Activated T-helper 1 cell treated with anti-CD3 and anti-CD28 coated beads, Interleukin-2, amount 50 U/mL, for 16 hours (primary cell): ENCODE measurements at places on chromosomes 6 and 20.

GRCh38 chr6:150503041-150503440 lies 96.6 kb upstream of the PLEKHG1 start:
- no peak for DNase-seq

GRCh38 chr20:10647471-10647870 lies 26.3 kb downstream of the JAG1 start:
- no peak for DNase-seq

GRCh38 chr20:32113591-32114260 lies 4.2 kb downstream of the TM9SF4 start:
- DNase-seq = no peak

- no peak for DNase-seq
Observed at GRCh38 chr6:83432636-83433035, 1.8 kb upstream of the ME1 start.

DNA sequence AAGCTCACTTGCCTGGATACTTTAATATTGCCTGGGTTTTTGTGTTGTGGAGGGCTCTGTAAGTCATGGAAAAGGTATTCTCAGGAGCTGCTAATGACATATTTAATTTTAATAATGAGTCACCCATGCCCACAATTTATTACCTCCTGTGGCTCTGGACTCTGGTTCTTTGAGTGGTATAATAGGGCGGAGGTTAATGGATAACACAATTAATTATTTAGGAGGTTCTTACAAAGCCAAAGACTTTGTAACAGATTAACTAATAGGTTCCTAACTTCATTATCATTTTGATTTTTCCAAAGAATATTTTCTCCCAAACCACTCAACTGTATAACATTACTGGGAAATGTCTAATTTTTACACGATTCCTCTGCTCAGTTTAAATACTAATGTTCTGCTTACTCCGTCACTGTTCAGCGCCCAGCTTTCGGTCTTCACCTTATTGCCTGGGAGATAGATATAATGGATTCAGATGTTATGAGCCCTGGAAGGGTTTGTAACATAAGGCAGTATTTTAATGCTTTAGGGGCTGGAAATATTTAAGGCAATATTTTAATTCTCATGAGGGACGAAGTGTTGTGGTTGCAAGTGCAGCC lies 29.4 kb downstream of the PHACTR3 start:
- DNase-seq = no peak

DNA sequence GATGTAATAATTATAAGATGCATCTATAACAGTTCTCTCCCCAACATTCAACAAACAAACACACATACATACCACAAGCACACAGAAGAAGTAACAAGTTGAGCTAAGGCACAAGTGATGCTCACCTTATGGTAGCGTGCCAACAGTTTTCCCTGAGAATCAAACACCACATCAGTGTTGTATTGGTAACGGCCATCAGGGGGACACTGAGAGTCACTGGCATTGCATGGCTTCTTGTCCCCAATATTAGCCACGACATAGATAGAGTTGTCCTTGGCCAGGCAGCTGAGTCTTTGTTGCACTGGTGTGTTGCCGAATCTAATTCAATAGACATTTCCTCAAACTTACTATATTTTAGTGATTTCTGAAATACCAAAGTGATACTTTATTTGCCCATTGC lies 14.8 kb upstream of the VNN1 start:
- no peak for DNase-seq

- DNase-seq = no peak
Observed at GRCh38 chr20:62123450-62124118, 1.3 kb downstream of the LSM14B start.

DNA sequence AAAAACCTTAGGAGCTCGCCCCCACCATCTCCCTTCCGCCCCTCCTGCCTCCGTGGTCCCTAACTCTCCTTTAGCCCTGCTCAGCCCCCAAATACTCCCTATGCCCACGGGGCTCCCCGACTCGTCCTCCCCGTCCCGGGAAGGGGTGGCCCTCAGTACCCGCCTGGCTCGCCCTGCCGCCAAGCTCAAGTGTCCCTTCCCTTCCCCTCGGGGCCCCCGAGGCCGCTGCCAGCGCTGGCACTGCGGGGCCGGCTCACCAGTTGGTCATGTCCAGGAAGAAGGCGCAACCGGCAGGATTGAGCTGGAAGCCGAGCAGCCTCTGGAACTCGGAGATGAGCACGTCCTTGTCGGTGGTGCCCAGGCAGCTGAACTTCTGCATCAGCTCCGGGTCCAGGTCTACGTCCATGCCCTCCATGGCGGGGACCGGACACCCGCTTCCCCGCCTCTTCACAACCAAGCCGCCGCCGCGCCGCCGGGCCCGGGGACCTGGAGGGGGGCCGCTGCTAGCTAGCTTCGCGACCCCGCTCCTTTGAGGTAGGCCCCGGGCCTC lies 303 bp downstream of the ILRUN start:
- DNase-seq = no peak

DNA sequence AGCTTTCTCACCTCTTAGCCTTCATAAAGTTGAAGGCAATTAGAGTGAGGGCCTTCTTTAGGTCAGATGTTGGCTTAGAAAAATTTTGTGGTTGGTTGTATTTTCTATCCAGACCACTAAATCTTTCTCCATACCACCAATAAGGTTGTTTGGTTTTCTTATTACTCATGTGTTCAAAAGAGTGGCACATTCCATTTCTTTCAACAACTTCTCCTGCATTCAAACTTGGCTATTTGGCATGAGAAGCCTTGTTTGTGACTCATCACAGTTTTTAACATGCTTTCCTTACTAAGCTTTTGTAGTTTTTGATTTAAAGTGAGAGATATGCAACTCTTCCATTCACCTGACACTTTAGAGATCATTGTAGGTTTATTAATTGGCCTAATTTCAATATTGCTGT lies 949.6 kb downstream of the TBC1D32 start:
- no peak for DNase-seq

DNA sequence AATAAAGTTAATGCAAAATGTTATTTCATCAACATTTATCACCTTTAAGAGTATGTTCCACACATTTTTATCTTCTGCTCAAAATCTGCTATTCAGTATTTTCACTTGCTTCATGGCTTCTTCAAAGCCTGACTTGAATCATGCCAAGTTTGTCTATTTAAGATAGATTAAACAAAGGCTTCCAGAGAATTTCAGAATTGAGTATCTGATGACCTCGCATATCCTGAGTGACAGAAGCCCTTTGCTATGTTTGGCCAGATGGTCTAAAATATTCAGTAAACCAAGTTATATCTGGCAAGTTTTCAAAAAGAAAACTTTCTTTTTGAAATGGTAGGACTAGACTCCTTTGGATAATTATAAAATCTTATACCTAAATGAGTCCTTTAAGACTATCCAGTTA lies 348.9 kb upstream of the KCNQ5 start:
- no peak for DNase-seq

GRCh38 chr6:2940010-2940850 lies 31.1 kb downstream of the SERPINB6 start:
- peak; percentile 58 for DNase-seq

GRCh38 chr6:131728296-131728939 lies 17.6 kb upstream of the CTAGE9 start:
- DNase-seq = no peak

- DNase-seq = no peak
Observed at GRCh38 chr6:52667572-52667971, 3.3 kb upstream of the TMEM14A start.

GRCh38 chr6:134995536-134995935 lies 45.6 kb upstream of the ALDH8A1 start:
- no peak for DNase-seq

- DNase-seq = no peak
Observed at GRCh38 chr20:25632940-25633790, 9.4 kb upstream of the NANP start.

- no peak for DNase-seq
Observed at GRCh38 chr6:87808005-87808757, 106.1 kb upstream of the AKIRIN2 start.

- no peak for DNase-seq
Observed at GRCh38 chr6:109239651-109240321, 142.5 kb downstream of the CD164 start.

GRCh38 chr6:134094441-134094840 lies 42.0 kb upstream of the SLC2A12 start:
- no peak for DNase-seq

DNA sequence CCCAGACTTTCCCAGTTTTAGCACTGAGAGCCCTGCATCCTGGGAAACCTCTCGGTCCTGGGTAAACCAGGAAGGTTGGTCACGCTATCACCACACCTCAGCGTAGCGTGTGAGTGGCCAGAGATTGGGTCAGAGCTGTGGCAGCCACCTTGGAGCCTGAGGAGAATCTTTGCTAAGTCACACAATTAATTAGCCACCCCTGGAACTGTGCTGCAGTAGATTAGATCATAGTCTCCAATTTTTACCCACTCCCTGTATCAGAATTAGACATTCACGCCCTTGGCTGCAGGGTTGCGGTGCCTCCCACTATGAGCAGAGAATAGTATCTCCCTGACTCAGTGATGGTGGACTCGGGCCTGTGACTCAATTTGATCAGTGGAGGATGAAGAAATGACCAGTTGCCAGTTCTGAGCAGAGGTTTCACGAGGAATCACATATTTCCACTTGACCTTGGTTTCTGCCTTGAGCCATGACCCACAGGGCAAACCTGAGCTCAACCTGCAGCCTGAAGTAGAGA lies 6.0 kb upstream of the PTGIS start:
- no peak for DNase-seq

DNA sequence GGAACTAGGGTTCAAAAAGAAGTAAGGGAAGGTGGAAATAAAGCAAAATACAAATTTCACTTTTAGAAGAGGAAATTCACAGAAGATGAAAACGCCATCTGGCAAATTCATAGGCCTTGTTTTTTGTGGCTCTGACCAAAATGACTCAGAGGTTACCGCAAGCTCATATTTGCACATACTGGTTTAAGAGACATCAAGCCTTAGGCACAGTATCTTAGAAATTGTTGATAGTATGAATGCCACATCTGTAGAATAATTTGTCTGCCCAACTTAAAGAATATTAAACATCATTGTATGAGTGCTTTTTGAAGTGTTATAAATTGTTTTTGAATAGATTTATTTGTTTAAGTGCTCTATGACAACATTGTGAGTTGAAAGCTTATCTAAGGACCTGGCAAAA lies 10.6 kb downstream of the TAAR1 start:
- no peak for DNase-seq

DNA sequence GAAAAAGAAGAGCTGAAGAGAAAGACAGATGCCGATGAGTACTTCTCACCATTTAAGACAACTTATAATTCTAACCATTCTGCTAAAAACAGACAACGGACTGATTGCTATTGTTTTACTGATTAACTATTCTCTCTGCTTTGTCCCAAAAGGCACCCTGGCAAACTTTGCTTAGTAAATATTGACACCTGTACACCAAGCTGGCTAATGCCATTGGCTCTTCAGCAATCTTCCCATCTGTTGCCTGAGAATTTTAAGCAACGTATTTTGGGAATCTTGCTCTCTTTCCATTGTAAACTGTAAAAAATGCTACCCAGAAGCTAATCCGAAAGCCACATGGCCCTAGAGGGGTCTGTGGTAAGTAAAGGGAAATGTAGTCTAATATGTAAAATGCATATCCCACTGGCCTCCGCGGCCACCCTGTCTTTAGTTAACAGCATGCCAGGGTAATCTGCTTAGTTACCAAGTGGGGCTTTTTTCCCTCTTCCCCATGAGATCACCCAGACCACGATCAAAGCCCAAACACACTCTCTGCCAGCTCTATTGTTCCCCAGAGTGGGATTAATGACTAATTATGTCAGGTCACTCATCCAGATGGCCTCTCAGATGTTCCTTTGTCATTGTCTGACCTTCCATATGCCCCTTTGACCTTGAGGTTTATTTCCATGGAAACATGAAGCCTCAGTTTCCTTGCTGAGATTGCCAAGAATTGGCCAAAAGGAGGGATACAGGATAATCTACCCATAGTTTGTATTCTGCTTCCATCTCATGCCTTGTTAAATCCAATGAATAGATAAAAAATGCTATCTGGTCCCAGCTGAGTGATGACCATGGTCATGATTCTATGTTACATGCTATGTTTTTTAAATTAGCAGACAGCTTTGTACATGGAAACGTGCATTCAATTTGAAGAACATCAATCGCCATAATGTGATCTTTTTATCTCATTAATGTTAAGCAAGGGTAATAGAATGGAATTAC lies 216.4 kb upstream of the MCHR2 start:
- no peak for DNase-seq

DNA sequence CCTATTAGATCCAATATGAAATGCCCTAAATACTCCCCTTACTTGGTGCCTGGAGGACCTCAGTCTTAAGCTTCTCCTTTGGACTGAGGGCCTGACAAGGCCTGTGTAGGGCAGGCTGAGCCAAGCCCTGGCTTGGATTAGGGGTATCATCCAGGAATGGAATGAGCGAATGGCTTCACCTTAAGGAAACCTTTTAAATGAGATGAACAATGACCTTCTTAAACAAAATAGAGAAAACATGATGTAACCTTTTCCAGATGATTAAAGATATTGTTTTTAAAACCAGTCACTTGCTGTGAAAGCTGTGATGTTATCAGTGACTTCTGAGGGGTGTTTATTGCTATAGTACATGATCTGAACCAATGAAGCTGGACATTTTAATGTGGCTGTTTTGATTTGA lies 55.5 kb downstream of the TRAF3IP2 start:
- no peak for DNase-seq

GRCh38 chr6:151286214-151286613 lies 46.4 kb downstream of the AKAP12 start:
- DNase-seq = no peak

DNA sequence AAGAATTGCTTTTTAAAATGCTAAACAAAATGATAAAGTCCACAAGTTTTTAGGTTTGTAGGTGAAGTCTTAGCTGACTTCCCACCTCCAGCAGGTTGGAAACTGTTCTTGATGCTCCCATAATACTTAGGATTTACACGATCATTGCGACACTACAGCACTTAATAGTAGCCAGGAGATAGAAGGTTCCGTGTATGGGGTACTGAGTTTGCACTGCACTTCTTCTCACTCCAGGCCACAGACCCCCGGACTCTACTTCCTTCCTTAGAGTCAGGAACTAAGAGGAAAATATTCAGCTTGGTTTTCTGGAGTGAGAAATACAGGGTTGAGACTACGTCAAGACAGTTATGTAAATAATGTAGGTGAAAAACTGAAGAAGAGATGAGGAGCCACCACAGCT lies 56.1 kb upstream of the SGK1 start:
- no peak for DNase-seq

DNA sequence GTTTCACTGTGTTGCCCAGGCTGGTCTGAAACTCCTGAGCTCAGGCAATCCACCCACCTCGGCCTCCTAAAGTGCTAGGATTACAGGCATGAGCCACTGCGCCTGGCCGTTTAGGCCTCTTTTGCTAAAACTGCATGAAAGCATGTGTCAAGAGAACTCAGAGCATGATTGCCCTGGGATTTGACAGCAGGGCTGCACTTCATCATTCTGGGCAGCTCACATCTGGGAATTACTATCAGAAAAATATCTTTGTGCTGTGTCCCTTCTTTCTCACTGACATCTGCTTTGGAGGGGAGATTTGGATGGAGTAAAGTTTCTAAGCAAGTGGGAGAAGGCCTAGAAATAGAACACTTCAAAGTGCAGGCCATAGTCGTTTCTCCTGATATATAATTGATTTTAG lies 59.6 kb upstream of the EIF2S2 start:
- DNase-seq = no peak
